AG09319 (cell line): ENCODE measurements at places on chromosomes 3 and 15.

GRCh38 chr15:71756599-71757352 lies 53.6 kb upstream of the NR2E3 start:
- no peak for DNase-seq

DNA sequence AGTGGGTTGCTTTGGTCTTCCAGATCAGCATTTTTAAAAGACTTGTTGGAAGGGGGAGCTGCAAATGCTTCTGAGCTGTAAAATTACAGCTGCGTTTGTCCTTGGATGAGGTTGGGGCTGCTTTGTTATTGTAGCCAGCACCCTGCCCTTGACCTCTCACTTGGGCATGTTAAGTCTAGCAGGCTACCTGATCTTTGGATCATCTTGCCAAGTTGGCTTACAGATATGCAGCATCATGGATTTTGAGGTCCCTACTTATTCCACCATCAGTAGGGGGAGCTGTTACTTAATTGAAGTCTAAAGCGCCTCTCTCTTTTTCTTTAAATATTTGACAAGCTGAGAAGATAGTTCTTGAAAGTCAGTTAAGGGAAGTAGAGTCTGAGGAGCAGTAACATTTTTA lies 793.0 kb downstream of the MCTP2 start:
- no peak for DNase-seq

- DNase-seq: no peak
Measured at GRCh38 chr3:184884359-184885017, 72.5 kb downstream of the VPS8 start.

DNA sequence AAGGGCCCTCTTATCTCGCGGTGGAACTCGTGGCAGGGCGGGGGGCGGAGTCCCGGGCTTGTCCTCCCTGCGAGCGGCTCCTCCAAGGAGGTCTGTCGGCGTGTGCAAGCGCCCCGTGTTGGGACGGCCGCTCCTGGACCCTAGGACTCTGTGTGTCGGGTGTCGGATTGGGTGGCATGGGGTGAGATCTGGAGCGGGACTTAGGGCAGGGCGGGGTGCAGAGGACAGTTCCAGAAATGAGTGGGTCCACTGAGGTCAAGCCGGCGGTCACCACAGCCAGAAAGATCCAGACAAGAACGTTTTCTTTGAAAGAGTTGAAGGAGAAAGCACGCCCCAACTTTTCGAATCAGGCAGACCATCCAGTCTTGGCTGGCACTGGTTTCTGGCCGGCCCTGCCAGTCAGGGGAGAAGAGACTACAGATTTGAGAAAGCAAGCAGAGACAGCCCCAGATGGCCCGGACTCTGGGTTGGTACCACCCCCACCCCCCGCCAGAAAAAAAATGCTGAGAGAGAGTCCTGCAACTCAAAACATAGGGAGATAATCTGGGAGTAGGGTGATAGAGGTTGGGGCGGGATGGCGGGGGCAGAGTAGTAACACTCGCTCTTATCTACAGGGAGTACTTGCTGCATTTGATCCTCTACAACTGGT lies 784 bp upstream of the CISH start:
- no peak for DNase-seq

GRCh38 chr3:188370081-188370830 lies 216.3 kb downstream of the LPP start:
- DNase-seq: no peak

DNA sequence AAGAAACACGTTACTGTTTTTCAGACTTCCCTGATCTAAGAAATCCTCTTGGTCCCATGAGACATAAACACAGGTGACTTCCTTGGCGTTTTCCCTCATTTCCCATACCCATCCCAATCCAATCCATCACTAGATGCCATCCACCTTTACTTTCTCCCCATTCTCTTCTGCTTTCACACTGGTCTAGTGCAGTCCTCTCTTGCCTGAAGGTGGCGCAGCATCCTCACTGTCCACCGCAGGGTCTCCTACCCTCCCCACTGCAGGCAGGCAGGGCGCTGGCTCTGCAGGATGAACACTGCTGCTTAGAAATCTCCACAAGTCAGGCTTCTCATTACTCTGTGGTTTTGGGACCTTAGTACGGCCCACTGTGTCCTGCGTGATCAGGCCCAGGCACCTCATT lies 58.2 kb downstream of the RAB7A start:
- no peak for DNase-seq

GRCh38 chr3:161266731-161267150 lies 45.6 kb downstream of the NMD3 start:
- no peak for DNase-seq

GRCh38 chr3:146929696-146930095 lies 324.6 kb upstream of the PLSCR5 start:
- DNase-seq: no peak

- no peak for DNase-seq
Measured at GRCh38 chr3:122004991-122005565, 17.0 kb downstream of the ILDR1 start.

DNA sequence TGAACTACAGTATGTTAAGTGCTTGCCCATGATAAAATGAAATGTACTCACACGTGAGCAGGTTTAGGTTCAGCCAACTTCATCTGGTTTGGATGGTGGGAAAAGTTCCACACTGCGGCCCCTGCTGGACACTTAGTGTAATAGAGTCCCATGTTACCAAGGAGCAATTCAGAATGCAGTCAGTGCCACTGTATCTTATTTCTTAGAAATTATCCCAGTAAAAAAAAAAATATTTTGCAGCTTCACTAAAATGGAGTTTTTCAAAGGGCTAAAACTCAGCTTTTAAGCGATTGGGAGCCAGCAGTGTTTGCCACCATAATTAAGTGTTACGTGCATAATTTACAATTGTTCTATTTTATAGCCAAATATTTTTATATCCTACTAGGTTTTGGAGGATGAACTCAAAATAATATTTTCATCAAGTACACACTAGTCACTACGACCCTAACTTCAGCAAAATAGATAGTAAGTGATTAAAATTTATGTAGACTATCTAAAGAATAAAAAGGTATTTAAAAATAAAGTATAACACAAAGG lies 371.7 kb upstream of the GBE1 start:
- DNase-seq: peak; percentile 25

- no peak for DNase-seq
Measured at GRCh38 chr15:73515527-73515926, 72.6 kb downstream of the REC114 start.

DNA sequence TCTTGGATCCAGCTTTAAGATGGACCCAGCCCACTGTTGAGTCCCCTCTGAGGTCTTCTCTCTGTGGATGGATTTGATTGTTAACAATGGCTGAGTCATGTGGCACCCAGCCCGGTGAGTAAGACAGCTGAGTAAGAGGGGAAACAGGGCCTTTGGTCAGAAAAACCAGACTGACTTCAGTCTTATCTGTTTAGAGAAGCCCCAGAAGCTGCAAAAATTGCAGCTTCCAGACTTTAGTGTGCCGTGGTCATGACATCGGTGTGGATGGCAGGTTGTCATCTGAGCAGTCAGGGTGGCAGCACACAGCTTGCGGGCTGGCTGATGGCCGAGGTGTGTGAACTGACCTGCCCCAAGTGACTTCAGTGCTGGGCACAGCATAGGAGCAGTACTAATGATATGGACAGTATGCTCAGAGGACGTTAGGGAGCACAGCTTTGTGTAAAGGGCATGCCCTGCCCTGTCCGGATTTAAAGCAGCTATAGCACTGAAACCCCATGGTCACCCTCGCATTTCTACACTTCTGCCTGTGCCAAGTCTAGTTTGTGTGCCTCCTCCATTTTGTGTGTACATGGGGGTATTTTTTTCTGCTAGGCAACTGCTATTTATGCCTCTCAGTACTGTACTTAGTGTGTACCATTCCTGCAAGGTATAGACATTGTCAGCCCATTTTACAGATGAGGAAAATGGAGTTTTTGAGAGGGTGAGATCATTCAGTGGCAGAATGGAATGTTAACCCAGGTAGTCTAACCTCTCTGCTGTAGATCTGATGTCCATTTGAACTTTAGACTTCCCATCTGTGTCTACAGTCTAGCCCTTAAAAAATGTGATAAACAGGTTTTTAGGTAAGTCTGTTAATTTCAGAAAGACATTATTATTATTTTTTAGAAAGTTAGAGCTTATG lies 44.4 kb downstream of the FLNB start:
- no peak for DNase-seq

DNA sequence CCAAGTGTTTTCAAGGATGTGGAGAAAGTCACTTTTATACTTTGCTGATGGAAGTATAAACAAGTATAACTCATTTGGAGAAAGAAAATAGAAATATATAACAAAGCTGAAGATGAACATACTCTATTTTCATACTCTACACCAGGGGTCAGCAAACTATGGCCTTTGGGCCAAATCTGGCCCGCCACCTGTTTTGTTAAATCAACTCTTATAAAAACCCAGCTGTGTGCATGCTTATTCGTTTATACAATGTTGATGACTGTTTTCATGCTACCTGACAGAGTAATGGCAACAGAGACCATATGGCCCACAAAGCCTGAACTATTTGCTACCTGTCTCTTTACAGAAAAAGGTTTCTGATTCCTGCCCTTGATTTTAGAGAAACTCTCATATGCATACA lies 124.0 kb downstream of the NR1D2 start:
- no peak for DNase-seq

GRCh38 chr3:125128861-125129501 lies 73.2 kb upstream of the HEG1 start:
- DNase-seq: peak; percentile 74

- DNase-seq: no peak
Measured at GRCh38 chr3:141941093-141941492, 64.7 kb downstream of the ATP1B3 start.

DNA sequence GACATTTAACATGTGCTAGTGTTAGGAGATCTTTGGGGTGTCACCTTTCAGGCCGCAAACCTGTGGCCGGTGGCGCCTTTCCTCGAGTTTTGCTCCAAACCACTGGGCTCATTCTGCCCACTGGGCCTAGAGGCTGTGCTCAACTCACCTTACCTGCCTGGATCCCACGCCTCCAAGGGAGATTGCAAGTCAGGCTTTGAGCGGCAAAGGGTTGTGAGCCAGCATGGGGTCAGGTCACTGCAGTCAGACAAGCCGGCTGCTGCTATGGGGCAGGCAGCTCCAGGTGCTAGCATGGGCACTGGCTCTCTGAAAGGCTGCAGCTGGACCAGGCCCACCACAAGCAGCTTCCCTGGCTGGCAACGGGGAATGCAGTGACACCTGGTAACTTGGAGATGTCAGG lies 265.5 kb downstream of the ZBBX start:
- no peak for DNase-seq

- no peak for DNase-seq
Measured at GRCh38 chr3:169259661-169260060, 403.9 kb downstream of the MECOM start.

DNA sequence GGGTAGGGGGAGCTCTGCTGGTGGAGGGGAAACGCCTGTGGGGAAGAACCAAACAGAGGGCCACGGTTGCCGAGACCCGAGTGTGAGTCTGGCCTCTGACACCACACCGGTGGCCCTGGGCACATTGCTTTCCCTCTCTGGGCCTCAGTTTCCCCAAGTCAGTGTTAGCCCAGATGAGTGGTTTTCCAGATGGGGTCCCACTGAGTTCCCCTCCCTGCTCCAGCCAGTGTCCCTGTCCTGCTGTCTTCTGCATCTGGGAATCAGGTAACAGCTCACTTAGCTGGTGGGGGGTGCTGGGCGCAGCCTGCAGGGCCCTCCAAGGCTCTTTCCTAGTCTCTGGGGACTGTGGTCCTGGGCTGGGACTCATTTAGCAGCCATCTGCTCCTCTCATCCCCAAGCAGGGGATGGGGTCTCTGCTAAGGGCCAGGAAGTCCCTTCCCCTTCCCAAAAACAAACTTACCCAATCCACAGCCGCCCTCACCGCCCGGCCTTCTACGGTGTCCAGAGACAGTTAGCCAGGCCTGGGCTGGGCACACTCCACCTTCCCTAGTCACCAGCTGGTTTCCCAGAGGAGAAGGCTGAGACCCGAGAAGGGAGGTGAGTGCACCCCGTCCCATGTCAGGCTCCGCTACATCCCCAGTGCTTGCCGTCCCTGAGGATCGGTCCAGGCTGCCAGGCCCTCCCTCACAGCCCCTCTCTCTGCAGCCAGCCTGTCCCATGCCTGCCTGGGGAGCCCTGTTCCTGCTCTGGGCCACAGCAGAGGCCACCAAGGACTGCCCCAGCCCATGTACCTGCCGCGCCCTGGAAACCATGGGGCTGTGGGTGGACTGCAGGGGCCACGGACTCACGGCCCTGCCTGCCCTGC lies 676 bp downstream of the GP9 start:
- DNase-seq: no peak

DNA sequence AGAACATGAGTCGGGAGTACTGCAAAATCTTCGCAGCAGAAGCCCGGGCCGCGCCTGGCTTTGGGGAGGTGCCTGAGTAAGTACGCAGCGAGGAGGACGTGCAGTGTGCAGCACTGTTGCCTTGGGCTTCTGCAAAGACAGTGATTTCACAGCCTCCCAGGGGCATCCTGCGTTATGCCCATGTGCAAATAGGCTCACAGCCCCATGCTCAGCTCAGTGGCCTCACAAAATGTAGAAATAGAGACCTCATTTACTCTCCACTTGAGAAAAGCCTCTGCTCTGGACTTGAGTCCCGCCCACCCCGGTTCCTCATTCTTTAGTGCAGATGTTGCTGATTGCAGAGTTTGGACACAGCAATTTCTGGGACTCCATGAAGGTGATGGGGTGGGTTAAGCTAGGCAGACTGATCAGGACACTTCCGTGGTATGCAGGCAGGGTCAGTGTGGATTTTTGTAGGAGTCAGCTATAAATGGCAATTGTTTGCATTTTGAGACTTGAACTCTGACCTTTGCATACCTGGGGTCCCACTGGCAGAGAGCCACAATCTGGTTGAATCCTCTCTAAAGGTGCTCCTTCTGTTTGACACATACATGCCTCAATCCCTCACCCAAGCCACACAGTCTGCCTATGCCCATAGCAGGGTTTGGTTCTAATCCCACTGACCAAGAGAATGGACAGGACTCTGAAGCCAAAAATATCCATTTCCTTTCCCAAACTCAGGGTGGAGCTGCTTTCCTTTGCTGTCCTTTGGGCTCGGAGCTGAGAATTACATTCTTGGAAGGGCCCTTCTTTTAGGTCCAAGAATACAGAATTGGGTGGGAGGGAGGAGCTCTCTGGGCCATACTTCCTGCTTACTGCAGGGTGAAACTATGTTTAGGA lies 20.7 kb upstream of the SLC28A1 start:
- no peak for DNase-seq

DNA sequence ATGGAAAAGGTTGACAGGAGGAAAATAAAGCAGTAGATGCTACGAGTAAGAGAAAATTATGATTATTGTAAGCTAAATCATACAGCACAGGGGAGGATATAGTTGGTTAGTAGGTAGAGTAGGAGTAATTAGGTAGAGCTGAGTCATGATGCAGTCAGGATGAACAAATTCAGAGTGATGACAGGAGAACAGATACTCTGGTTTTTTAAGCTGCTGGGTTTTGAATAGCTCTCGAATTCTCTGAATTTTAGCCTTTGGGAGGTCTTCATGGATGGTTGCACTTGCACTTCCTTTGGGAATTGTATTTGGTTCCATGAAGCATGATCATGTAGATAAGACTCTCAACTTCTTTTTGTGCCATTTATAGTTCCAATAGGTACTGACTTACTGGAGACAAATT lies 96.2 kb downstream of the ECT2 start:
- no peak for DNase-seq

- DNase-seq: peak; percentile 15
Measured at GRCh38 chr3:18124501-18124900, 300.6 kb downstream of the SATB1 start.
